NCI-H1694 (cell line): ENCODE measurements at places on chromosomes 11 and 22.

DNA sequence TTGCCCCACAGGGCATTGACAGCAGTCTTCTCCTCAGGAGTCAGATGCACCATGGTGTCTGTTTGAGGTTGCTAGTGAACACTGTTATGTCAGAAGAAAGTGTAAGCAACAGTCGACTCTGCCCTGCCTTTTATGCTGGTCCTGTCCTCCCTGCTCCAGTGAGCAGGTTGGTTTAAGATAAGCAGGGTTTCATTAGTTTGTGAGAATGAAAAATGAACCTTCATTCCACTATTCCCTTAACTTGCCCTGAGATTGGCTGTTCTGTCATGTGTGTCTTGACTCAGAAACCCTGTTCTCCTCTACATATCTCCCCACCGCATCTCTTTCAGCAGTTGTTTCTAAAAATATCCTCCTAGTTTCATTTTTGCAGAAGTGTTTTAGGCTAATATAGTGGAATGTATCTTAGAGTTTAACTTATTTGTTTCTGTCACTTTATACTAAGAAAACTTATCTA is at the start of gene HBD:
TSS of gene HBD (minus strand) at position 103 of the 454 bp plus-strand sequence. CDS start at position 53, 50 bp downstream.
- no peak for DNase-seq

DNA sequence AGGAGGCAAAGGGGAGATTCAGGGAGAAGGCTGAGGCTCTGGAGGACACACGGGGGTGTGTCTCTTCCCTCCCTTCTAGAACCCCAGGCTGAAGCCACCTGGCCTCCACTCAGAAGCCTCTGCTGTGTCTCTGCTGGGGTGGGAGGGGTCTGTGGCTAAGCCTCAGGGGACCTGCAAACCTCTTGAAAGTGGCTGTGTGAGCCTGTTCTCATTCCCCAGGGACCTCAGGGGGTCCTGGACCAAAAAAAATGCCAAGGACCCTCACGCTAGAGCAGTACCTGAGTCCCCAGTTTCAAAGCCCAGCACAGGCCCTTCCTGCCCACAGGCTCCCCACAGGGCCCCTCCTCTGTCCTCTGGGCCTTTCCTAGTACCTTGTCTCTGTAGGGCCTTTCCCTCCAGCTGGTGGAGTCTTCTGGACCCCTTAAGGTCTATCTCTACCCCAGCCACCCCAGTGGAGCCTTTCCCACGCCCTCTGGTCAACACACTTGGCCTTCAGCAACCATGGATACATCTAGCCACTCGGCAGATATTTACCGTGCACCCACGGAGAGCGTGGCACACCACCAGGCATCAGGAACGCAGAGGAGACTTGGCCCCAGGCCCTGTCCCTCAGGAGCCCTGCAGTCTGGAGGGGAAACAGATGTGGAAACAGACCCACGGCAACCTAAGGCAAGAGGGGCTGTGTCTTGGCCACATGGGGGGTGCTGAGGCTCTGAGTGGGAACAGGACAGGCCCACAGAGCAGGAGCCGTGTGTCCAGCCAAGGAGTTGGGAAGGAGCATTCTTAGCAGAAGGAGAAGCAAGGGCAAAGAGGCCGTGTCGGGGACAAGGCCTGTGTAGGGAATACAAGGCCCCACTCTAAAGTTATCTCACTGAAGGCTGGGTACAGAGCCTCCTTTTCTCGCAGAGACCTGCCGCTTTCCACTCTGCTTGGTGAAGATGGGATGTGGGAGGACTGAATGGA is 18.5 kb downstream of the PLA2G6 start:
- no peak for DNase-seq

GRCh38 chr11:91755951-91756707 is 468.5 kb upstream of the FAT3 start:
- no peak for DNase-seq

DNA sequence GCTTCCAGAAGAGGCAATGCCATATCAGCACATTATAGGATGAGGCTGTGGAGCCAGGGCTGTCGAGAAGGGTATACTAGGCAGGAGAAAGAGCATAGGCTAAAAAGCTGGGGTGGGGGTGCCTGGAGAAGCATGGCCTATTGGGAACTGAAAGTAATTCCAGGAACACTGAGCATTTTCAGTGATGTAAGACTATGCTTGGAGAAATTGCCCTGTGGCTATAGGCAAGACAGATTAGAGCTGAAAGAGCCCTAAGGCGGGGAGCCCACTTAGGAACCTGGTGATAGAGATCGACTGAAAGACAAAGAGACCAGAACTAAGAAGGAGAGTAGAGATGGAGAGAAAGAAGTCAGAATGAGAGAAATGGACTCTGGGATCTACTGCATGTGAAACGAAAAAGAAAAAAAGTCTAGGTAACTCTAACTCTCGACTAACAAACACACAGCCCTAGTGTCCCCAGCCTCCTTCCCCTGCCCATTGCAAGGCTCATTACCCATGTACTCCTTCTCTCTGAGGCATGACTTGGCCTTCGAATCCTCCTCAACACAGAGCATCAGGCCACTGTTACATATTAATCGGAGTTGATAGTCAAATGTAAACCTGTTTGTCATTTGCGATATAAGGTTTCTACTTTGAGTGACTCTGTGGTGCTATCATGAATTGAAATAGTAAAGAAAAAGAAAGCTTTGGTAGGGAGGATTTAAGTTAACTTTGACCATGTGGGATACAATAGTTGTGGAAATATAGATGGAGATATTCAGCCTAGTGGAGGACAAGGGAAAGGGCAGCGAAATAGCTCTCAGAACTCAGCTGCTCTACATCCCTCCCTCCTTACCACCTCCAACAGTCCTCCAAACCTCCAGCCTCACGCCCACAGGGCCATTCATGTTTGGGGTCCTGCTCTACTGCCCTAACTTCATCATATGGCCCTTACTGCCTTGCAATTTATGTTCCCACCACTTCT is 52.3 kb upstream of the BMAL1 start:
- no peak for DNase-seq

DNA sequence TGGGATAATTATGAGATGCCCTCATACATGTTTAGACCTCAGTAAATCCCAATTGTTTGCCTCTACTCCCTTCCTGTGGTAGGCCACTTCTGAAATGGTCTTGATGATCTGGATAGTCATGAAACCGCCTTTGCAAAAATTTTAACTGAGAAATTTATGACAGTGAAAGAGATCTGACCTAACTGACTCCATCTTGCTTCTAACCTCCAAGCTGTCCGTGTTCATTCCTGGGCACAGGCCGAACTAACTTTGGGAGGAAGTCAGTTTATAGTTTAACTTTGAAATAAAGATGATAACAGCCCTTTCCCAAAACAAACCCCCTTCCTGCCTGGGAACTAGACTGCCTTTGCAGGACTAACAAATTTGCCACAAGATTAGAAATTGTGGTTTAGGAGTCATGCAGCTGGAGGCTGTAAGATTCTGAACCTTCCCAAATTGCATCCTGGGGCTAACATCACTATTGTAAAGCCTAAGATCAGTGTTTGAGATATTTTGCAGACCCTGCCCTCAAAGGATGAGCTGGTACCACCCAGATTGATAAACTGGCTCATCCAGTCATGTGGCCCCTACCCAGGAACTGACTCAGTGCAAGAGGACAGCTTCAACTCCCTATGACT is 19.9 kb upstream of the CTR9 start:
- no peak for DNase-seq

- DNase-seq: no peak
Measured at GRCh38 chr22:46381142-46381541, 45.6 kb downstream of the TRMU start.

- DNase-seq: peak; percentile 5
Measured at GRCh38 chr11:88337987-88338668, 592 bp upstream of the CTSC start.

DNA sequence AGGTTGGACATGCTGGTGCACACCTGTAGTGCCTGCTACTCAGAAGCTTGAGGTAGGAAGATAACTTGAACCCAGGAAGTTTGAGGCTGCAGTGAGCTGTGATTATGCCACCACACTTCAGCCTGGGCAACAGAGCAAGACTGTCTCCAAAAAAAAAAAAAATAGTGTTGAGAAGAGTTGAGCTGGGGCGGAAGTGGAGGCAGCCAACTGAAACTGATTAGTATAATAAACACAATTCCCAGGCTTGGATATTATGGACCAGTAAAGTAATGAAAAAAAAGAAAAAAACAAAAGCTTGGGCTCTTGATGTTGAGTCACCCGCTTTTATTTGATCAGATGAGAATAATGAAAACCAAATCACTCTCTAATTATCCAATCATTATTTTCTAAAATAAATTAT is 21.0 kb downstream of the LDLRAD3 start:
- DNase-seq: no peak

- no peak for DNase-seq
Measured at GRCh38 chr11:133902506-133902905, 54.3 kb downstream of the IGSF9B start.

- no peak for DNase-seq
Measured at GRCh38 chr11:128908391-128909246, 17.5 kb downstream of the KCNJ5 start.

DNA sequence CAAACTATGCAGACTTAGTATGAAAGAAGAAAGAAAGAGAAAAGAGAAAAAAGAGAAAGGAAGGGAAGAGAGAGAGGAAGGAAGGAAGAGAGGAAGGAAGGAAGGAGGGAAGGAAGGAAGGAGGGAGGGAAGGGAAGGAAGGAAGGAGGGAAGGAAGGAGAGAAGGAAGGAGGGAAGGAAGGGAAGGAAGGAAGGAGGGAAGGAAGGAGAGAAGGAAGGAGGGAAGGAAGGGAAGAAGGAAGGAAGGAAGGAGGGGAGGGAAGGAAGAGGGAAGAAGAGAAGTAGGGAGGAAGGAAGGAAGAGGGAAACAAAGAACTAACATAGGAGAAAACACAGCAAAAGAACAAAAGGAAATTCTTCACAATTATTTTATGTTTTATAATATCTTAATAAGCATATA is 502.1 kb downstream of the SOX6 start:
- DNase-seq: no peak

GRCh38 chr11:35874751-35875450 is 69.0 kb upstream of the LDLRAD3 start:
- DNase-seq: no peak

GRCh38 chr11:72443016-72443415 is 8.7 kb upstream of the CLPB start:
- DNase-seq: no peak

DNA sequence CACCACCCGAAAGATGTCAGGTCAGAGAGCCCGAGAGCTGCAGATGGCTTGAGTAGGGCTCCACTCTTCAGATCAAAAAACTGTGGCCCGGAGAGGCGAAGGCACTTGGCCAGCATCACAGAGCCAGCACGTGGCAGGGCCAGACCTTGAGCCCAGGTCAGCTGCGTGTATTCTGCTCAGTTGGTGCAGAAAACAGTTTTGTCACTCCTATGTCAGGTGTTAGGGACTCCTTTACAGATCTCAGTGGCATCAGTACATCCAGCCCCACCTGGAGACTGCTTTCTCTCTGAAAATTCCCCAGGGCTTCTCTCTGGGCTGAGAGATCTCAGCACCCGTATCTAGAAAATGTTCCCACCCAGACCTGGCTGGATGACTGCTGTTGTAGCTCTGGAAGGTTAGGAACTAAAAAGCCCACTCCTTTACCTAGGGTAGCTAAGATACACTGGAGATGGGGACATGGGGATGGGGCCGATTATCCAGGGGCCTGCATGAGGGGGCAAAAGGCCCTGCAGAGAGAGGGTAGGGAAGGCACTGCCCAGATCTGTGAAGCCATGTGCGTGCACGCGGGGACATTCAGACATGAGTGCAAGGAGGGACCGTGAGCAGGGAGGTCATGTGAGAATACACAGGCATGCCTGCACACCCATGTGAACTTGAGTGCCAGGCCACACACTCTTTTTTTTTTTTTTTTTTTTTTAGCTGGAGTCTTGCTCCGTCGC is 3.4 kb downstream of the APOA1 start:
- no peak for DNase-seq

- DNase-seq: no peak
Measured at GRCh38 chr11:113091481-113091780, 130.2 kb downstream of the NCAM1 start.

DNA sequence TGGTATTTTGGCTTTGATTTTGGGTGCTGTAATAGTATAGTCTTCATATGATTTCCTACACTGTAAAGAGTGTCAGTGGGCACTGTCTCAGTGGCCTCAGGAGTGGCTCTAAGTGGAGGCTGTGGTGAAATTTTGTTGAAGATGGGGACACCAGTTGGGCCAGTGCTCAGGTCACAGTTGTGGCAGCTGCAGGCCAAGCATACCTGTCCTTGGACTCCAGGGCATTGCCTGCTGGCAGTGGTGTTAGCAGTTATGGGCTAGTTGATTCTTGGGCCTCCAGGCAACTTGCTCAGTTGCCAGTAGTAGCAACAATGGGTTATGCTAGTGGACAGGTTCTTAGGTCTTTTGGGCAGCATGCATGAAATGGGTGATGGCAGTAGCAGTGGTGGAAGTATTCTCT is 39.2 kb upstream of the SLC22A25 start:
- no peak for DNase-seq

- no peak for DNase-seq
Measured at GRCh38 chr11:35815556-35816315, 128.1 kb upstream of the LDLRAD3 start.

DNA sequence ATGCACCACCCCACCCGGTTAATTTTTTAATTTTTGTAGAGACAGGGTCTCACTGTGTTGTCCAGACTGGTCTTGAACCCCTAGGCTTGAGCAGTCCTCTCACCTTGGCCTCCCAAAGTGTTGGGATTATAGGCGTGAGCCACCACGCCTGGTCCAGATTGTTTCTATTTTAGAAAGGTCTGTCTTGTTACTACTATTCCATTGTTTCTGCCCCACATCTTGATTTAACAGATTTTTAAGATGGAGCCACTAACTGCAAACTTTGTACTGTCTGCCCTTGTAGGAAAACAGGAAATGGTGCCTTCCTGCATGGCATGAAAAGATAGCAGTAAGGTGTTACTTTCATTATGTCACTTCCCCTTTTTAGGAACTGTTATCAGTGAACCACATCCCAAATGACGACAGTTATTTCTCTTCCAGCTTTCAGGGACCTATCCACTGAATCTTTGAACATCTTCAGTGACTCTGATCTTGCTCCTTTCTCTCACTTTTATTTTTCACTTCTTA is 23.2 kb downstream of the TAF1D start:
- DNase-seq: no peak

- no peak for DNase-seq
Measured at GRCh38 chr11:122732342-122733315, 77.1 kb downstream of the UBASH3B start.

DNA sequence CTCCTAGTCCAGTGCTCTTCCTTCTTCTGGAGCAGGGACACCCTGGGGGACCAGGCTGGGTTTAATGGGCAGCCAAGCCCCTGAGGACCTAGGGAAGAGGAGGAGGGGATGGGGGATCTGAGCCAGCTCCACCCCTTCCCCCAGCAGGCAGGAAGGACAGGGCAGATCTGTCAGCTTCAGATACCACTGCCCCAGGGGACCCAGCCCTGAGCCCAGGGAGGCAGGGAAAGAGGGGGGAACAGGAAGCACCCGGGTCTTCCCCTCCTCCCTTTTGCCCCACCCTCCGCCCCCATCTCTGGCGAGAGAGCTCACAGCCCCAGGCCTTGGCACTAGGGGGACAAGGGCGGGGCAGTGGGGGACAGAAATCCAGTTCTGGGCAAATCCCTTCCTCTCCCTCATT is 11.7 kb upstream of the SOX10 start:
- no peak for DNase-seq

- DNase-seq: no peak
Measured at GRCh38 chr22:22098457-22099193, 116.0 kb upstream of the TOP3B start.
